ENCODE measurements at places on chromosomes 1 and 21.

- DNase-seq, result no peak
Observed at GRCh38 chr1:3249631-3250501, 180.9 kb downstream of the PRDM16 start.

DNA sequence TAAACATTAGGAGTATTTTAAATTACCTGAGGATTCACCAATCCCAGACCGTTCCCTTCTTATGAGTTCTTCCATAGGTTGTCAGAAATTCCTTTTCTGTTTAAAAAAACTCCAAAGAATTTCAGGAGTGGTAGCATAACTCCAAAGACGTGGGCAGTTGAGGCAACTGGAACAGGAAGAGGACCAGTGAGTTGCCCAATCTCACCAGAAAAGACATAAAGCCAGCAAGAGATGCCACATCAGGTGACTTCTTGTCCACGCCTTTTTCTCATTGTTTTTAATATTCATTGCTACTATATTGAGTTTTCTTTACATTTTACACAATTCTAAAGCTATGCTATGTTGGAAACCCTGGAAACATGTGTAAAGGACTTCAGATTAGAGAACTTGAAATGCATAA is 88.1 kb upstream of the JAK1 start:
- DNase-seq, result no peak

DNA sequence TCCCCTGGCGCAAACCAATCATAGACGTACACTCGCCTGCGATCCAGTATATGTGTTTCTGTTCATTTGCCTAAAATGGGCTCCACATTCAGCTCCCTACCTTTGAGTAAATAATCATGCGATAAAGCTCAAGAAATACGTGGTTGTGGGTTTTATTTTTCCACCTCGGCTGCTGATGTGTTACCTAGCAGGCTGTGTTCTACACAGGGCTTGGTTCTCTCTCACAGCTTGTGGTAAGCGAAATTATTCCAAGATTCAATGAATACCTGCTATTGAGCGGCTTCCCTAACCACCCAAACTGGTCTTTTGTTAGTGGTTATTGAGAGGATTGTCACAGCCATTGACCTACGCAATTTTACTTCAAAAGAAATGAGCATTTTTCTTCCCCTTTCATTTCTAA is 180.2 kb downstream of the PBX1 start:
- no peak for DNase-seq

DNA sequence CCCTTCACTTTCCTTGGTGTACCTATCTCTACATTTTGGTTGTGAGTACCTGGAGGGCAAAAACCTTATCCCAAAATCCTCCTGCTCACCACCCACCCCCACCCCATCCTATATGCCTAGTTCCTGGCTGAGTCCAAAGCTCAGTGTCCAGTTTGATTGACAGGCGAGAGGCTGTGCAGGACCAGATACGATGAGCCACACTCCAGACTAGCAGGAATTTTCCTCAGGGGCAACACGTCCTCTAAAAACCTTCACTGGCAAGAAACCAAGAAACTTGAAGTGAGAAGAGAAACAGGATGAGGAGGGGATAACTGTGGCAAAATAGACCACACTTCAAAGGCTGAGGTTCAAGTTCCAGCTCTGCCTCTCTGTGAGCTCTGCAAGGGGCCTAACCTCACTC is 1.1 kb upstream of the SLAMF8 start:
- no peak for DNase-seq

- DNase-seq, result no peak
Observed at GRCh38 chr1:171014880-171015279, 75.8 kb upstream of the FMO3 start.

- DNase-seq, result no peak
Observed at GRCh38 chr1:230957580-230957989, 21.1 kb downstream of the TTC13 start.

DNA sequence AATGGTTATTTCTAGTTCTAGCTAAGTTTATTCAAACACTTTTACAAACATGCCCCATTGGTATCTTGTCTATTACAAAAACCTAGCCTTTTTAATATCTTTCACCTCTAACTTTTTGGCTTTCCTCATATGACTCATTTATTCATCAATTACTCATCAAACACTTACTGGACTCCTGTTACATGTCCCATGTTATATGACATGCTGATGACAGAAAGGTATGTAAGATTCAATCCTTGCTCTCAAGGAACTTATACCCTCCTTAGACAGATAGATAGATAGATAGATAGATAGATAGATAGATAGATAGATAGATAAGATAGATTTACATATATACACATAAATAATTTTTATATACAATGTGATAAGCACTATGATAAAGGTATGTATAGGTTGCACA is 33.9 kb upstream of the INSL5 start:
- no peak for DNase-seq

DNA sequence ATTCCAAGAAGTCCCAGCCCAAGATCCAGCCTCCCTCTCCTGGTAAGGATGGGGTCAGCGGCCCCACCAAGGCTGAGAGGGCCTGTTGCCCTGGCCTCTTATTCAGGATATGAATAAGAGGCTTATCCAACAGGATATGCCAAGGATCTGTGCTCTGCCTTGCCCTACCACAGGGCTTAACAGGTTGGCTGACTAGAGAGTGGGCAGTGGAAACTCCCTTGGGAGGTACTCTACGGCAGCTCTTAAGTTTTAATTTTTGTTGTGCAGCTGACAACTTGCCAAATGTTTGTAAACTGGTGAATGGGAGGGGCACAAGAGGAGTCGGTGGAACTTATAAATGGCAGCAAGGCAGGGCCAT is 16.5 kb upstream of the PIGV start:
- no peak for DNase-seq

DNA sequence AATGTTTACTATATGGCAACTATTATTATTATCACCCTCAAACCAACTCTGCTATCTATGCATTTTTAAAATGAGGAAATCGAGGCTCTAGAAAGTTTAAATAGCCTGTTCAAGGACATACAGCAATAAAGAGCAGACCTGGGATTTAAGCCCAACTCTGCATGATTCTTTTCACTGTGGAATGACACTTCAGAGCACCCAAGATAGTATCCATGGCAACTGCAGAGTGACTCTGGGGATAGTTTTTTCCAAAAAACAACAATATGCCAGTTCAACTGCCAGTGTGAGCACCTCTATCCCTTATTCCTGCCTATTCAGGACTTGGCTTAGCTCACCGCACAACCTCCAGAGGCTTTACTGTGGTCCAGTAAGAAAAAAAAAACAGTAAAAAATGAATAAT is 293.9 kb downstream of the BRINP2 start:
- DNase-seq, result no peak

DNA sequence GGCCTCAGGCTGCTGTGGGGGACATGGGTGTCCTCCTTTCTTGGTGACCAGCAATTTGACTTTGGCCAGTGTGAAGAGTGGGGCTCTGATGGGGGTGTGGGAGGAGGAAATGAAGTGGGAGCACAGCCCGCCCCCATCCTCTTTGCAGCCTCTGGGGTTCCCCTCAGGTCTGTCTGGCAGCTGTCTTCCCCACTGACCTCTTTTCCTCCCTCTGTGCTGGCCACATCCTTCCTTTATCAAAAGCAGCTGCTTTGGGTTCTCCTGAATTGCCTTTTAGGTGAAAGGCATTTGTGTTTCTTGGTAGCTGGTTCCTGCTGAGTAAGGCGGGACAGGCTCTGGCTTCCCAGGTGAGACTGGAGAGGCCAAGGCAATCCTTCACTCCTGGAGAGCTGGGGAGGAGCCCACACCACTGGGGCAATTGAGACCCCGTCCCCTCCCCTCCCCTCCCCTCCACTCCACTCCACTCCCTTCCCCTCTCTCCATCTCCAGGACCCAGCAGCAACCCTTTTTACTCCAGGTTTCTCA is 24.9 kb downstream of the PCAT6 start:
- DNase-seq, result peak; percentile 51

DNA sequence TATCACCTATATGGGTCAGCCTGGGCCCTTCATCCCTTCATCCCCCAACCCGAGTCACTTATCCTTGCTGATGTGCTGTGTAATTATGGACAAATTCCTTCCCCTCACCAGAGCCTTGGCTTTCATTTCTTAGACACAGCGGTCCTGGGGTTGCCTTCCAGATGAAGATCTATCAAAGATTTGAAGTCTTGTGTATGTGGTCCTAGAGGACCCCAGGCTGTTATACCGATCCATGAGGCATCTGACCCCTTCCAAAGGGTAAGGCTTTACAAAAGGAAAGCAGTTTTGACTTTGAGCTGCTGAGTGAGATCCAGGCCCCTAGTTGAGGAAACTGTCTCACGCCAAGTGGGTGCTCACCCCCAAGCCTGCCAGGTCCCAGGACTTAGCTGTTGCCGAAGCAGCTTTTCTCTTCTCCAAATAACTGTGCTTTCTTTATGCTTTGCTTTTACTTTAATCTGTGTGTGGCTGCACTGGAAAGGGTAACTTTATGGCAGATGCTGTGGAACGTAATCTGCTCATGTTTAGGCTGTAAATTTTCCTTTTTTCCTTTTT is 37.6 kb downstream of the MAN1C1 start:
- no peak for DNase-seq

DNA sequence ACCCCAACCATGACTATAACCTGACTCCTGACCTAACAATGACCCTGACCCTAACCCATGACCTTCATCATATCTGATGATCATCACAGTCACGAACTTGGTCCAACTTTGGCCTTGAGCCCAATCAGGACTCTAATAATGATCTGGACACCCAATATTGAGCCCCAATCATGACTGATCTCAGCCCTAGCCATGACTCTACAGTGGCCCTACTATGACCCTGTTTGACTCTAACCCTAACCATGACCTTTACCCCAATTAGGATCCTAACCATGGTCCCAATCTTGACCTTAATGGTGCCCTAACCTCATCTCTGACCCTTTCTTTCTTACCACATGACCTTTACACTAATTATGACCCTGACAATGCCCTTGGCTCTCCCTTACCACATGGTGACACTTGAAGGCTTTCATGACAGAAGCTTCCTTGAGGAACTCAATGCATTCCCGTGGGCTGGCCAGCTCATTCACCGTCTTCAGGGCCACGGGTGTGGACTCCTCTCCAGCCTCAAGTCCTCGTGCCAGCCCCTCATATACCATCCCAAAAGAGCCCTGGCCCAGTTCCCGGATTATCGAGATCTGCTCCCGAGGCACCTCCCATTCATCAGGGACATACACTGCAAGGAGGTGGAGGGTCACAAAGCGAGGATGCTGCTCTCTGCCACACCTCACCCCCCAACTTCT is 16.2 kb downstream of the INSRR start:
- no peak for DNase-seq

GRCh38 chr21:44458971-44459711 is 3.8 kb downstream of the LRRC3 start:
- no peak for DNase-seq

- DNase-seq, result no peak
Observed at GRCh38 chr1:238892612-238893011, 493.8 kb upstream of the CHRM3 start.

DNA sequence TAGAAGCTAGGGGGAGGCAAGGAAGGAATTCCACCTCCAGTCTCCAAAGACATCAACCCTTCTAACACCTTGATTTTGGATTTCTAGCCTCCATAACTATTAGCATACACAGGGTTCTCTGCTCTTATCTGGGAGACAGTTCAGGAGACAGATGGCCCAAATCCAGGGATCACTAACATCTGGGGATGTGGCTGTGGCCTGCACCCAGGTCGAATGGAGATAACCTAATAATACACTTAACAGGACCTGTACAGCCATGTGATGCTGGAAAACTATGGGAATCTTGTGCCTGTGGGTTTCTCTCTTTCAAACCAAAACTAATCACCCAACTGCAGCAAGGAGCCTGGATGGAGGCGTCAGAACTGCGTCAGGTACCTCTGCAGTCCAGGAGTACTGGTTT is 47.6 kb downstream of the KIAA0319L start:
- DNase-seq, result no peak

GRCh38 chr1:61341426-61341825 is 259.1 kb downstream of the NFIA start:
- no peak for DNase-seq

- DNase-seq, result no peak
Observed at GRCh38 chr1:181347495-181348390, 135.6 kb upstream of the CACNA1E start.

DNA sequence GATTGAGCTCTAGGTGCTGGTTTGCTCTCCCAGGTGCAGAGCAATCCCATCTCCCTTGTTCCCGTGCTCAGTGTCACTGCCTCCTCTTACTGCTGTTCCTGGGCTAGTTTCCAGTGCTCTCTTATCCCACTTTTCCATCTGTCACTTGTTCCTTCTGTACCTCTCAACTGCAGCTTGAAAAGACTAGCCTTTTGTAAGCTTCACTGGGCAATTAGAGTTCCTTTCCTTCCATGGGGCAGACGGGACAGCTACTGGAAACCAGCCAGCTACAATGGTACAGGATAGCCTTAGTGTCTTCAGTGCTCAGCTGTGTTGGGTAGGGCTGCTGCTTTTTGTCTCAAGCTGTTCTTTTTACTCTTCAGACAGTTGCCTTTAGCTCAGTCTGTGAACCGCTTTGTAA is 31.6 kb downstream of the AGT start:
- DNase-seq, result no peak

DNA sequence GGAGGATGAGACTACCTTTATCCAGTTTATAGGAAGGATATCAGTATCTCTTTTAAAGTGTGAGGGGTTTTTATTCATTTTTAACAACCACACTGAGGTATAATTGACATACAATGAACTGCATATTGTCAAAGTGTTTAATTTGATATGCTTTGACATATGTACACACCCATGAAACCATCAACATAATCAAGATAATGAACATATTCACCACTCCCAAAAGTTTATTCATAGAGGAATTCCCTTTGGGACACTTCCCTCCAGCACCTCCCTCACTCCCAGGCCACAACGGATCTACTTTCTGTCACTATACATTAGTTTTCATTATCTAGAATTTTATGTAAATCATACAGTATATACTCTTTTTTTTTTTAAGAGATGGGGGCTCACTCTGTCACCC is 63.4 kb upstream of the MCOLN3 start:
- DNase-seq, result no peak

DNA sequence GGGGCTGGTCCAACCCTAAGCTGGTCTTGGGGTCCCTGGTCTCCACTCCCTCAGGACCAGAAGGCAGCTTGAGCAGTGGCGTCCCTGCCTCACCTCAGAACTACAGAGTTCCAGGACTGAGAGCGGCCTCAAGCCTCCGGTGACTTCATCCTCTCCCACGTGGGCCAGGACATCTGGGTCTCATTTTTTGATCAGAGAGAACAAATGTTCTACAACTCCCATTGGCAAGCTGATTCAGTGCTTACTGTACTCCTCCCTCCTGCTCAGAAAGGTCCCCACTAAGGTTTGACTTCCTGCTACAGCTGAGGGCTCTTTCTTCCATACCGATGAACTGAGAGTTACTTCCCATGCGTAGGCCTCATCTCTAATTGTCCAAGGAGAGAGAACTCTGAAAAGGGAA is 78.5 kb downstream of the PLXNA2 start:
- DNase-seq, result no peak

DNA sequence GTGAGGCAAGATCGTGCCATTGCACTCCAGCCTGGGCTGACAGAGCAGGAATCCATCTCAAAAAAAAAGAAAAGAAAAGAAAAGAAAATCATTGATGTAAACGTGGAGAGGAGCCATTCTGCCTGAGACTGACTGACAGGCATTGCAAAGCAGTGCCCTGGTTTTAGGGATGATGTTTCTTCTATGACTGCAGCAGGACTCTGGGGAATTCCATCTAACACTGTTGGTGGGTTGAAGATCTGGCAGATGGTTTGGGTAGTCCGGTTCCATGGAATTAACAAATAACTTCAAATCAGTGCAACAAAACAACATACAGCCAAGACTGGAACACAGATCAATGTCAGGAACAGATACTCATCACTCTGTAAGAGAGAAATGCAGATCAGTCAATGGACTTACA is 17.8 kb upstream of the LAMC2 start:
- no peak for DNase-seq
